Upper lobe of left lung (tissue), 6 donors: ENCODE measurements at places on chromosomes 11 and 22. TPM values are rescaled to one million over a fixed set of nuclear protein-coding genes. Genes with fewer than 3 reads are reported as not detected.

XPNPEP3 gene
- 40.9 TPM for total RNA-seq

WBP2NL gene
- total RNA-seq: 2.0 TPM

SLC25A18 gene
- 0.98 TPM for total RNA-seq

FREY1 gene
- total RNA-seq: 0.60 TPM
